ENCODE measurements at places on chromosomes 16 and 17.
A peak's percentile ranks its signal among the peaks of the same experiment; 100 is the strongest.

DNA sequence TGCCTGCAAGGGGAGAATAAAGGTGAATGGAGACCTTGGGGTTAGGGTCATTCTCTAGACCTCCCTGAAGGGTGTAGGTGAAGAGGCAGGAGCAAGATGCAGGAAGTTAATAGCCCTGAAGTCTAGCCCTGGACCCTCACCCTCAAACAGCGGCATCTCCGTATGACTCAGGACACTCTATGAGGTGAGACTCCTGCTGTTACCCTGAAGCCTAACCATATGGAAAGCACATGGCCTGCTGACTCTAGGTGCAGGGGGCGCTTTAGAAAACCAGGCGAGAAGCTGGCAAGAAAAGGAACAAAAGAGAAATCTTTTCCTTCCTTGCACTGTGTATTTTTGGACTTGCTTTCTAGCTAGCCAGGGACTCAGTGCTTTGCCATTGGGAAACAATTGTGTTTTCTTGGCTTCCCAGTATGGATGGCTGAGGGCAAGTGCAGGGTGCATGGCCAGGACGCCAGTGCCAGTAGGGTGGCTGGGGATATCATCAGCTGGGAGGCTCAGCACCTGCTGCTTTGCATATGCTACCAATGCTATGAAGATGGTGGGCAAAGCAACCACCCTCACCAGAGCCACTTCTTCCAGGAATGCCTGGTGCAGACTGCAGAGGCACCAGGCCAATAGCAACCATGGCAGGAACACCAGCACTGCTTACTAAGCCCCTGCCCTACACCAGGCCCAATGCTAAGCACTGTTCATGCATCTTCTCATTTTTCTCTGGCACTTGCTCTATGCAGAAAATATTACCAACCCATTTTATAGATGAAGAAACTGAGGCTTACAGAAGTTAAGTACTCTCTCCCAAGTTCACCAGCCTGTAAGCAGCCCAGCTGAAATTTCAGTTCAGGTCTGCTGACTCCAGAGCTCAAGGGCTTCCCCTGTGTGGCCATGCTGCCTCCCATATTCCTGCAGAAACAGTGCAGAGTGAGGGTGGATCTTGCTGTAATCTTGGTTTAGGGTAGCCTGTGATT, 425.1 kb downstream of the SLC39A11 start:
- no peak for DNase-seq

- peak; percentile 16 for DNase-seq
These were observed 94.3 kb downstream of the TBC1D16 start for GRCh38 chr17:79941088-79942010.

DNA sequence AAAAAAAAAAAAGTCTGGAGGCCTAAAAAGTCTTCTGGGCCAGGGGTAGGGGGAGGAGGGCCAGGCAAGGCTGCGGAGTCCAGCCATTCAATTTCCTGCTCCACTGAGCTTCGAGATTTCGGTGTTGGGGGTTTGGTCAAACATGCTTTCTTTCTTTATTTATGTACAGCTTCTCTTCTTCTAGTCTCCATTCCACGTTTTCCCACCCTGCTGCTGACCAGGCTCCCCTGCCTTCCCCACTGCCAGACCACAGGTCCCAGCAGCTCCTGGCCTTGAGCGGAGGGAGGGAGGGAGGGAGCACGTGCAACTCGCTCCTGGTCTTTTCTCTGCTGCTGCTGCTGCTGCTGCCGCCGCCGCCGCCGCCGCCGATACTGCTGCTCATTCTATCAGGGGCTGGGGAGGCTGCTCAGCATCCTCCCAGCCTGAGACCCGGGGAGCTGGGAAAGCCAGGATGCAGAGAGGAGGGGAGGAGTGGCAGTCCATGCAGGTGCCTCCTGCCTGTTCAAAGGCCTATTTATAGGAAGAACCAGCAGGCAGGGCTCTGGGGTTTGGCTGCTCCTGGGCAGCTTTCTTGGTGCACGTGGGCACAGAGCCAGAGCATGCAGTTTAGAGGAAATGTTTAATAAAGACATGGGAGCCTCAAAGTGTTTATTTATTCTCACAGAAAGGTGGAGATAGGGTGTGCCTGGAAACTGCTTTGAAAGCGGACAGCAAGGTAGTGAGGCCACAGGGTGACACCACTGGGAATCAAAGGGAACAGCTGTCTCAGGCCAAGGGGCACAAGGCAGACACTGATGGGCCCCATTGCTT, 23.4 kb upstream of the ZFHX3 start:
- DNase-seq = peak; percentile 70

- DNase-seq = no peak
These were observed 7.9 kb upstream of the GOT2 start for GRCh38 chr16:58741976-58742375.

- no peak for DNase-seq
These were observed 292.0 kb upstream of the TNRC6C start for GRCh38 chr17:77666462-77666861.

- DNase-seq = no peak
These were observed 168.8 kb downstream of the CYLD start for GRCh38 chr16:50910736-50911100.

DNA sequence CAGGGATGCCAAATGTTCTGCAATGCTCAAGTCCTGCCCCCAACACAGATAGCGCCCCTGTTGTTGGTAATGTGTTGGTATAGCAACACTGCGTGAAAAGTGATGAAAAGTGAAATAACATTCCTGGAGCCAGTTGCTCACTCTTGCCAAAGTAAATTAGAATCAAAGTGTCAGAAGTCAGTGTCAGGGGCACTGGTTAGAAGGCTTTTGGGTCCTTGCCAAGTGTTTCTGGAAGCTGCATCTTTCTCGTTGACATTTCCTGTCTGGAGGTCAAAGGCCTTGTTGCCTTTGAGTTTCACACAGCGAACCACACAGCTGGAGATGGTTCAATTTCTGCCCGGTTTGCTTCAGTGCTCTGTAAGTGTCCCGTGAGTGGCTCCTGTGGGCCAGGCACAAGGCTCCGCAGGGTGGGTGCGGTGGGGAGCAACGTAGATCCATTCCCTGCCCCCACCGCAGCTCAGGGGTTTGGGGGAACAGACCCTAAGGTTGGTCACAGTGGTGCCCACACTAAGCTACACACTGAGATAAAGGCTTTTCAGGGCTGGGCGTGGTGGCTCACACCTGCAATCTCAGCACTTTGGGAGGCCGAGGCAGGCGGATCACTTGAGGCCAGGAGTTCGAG, 3.6 kb upstream of the SLC16A5 start:
- DNase-seq = no peak

GRCh38 chr17:55444471-55445441, 23.1 kb upstream of the MMD start:
- DNase-seq = no peak

DNA sequence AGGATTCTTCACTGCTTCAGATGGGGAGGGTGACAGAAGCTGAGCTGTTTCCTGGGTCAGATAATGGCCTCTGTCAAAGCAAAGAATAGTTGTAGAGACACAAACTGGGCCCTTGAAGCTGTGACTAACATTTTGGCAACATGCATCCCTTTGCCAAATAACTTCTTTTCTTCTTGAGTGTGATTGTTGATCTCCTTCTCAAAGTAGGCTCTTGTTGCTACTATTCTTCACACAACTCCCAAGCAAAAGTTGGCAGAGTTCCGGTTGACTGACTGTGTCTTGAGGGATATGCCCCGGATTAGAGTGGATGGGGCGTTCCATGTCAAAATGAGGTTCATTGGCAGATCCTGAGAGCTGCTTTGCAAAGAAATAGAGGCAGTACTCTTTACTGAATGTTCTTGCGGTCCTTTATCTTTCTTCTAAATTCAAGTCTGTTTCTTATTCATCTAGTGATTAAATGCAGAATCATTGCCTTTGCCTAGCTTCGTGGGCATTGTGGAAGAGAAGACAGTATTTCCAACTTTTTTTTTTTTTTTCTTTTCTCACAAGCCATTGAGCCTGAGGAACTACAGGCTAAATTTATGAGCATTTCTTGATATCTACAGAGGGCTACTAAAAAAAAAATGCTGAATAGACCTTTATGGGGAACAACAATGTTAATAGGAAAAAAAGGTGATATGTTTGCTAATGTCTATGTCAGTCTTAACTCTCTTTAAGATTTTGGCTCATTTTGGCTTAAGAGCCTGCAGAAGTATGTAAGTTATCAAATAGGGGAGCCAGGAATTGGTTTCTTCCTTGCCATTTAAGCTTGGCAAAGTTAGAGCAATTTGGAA, 5.8 kb downstream of the WIPF2 start:
- DNase-seq = no peak

GRCh38 chr16:66058172-66058691, 308.3 kb upstream of the CDH5 start:
- no peak for DNase-seq

- no peak for DNase-seq
These were observed 40.5 kb downstream of the ANKRD11 start for GRCh38 chr16:89449726-89450335.

GRCh38 chr16:57773655-57774295, 28.5 kb downstream of the KIFC3 start:
- peak; percentile 72 for DNase-seq

GRCh38 chr17:21370430-21370829, 5.7 kb upstream of the KCNJ12 start:
- peak; percentile 87 for DNase-seq

DNA sequence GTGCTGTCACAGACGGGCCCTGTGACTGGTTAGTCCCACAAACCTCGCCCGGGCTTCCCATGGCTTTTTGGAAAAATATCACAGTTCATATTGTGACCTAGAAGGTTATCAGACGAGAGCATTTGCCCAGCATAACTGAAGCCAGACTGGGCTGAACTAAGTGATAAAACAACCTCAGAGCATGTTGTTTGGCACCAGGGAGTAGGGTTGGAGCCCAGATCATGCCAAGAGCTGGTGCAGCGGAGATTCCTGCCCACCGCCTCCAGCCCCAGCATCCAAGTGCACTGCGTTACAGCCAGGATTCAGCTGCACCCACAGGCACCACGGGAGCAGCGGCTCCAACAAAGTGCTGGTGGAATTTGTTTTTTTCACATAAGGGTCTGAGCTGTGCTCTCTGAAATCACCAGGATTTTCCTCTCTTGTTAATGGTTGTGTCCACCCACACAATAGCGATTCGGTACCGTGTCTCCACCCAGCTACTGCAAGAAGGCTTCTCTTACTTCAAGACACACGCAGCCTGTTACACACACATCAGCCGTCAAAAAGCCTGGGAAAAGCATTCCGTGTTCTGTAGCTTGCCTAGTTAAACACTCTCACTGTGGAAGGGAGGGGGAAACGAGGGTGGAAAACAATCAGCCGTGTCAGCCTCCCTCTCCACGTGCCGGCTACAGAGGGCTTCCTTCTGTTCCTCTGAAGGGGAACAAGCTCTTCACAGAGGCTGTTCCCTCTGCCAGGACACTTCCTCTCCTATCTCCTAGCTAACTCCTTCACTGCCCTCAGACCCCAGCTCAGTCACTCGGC, 273.8 kb downstream of the C16orf95 start:
- peak; percentile 56 for DNase-seq

- DNase-seq = no peak
These were observed 3.8 kb upstream of the NSRP1 start for GRCh38 chr17:30112794-30113193.

DNA sequence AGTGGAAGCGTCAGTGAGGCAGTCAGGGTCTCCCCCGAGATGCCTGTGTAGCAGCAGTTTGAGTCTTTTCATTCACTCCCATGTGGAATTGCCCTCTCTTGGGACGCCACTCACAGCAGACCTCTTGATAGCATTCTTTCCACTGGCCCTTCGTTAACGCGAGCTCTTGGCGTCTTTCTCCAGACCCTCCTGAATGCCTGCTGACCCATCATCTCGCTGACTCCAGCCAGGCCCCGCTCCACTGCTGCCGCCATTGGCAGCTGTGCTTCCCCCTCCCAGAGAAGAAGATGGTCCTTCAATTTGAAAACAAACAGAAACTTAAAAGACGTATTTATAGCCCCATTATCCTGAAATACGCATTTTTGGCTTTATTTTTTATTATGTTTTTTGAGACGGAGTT, 63.1 kb downstream of the SEC14L1 start:
- no peak for DNase-seq

DNA sequence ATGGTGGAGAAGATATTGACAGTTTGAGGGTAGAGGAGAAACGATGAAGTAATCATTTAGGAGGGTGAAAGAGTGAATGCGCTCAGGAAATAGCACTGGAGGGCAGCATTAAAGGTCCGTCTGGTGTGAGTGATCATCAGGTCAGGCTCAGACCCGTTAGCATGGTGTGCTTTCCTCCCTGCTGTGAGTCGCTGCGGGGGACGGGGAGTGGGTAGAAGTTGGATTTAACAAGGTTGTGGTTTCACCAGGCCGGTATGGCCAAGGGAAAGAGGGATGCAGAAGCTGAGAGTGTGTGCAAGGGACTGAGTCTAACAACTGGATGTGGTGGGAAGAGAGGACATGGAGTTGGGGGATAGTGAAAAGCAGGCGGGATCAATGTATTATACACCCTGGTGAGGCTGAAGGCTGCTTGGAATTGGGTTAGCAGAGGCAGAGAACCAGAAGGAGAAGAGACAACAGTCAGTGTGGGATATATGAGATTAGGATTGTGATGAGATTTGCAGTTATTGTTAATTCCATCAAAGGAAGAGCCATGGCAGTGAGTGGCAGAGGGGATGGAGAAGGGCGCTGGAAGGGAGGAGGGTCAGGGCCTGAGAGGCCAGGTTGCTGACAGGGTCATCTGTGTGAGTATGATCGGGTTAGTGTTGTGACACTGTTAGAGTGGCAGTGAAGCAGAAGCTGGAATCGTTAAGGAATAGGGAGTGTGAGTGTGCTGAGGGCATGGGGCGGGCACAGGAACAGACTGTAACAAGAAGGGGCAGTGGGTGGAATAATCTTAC, 59.0 kb upstream of the TBX2 start:
- DNase-seq = no peak

- DNase-seq = no peak
These were observed 67.4 kb downstream of the RAB11FIP4 start for GRCh38 chr17:31458829-31459228.

DNA sequence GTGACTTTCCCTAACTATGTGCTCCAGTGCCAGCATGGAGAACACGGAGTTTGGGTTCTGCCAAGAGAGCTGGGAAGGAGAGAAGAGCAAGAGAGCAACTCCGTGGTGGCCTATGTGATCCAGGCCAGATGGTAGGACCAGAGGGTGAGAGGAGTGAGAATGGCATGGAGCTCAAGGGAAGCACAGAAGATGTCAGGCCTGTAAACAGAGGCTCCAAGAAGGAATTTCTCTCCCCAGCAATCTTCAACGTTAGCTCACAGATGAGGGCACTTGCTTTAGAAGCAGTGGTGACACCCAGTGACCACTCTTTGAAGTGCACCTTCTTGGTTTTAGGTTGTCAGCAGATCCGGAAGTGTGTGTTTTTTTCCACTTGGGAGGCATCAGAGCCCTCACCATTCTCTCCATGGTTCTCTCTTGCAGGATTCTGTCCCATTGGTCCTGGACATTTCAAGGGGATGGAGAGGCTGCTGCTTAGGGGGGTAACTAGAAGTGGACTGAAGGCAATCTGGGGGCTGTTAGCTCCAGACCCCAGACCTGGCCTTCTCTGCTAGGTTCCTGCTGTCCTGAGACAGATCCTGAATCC, 18.1 kb upstream of the TMEM98 start:
- no peak for DNase-seq

- DNase-seq = no peak
These were observed 77.0 kb downstream of the METRNL start for GRCh38 chr17:83156408-83156807.

GRCh38 chr17:83056583-83057396, 22.6 kb upstream of the METRNL start:
- no peak for DNase-seq

- no peak for DNase-seq
These were observed 47.9 kb downstream of the PGS1 start for GRCh38 chr17:78426293-78426879.
